Effector CD8-positive, alpha-beta T cell (primary cell): ENCODE measurements at places on chromosomes 4 and X.

GRCh38 chrX:24241822-24242648 lies 71.8 kb downstream of the SUPT20HL2 start:
- peak; percentile 0 for DNase-seq

DNA sequence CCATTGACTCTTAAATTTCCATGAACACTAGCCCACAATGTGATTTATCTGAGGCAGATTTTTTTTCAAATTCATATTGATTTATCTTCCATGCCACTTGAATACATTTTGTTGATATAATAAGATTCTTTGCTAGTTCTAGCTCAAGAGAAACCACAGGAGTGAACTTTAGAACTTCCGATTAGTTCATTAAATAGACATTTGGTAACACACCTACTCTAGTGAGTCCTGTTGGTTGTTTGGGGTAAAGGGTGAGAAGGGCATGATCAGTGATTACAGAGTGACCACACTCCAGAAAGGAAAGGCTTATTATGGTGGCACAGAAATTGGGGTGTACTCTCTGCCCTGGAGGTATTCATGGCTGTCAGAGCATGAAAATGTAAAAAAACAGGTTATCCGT lies 120.4 kb downstream of the CDKL5 start:
- no peak for DNase-seq

DNA sequence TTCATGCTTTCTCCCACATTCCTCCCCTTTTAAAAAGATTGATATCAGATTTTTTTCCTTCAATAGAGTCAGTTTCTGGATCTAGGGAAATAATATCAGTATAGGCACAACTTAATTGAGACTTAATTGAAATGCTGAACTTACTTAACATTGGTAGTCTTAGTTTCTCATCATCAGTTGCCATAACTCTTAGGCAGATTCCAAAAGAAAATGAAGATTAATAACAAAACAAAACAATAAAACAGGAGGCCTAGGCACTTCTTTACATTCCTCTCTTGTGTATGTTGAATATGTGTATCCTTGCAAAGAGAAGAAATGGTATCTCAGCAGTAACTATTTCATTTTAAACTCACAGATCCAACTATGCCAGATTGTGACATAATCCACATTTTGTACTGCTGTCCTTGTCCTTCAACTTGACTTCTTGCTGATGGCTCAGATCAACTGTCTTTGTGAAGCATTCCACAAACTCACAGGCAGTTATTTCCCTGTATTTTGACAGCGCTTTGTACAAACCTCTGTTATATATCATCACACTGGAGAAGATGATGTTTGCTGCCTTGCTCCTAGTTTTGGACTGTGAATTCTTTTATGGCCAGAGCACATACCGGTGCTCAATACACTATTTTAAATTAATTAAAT lies 9.1 kb upstream of the SLC9B2 start:
- no peak for DNase-seq

DNA sequence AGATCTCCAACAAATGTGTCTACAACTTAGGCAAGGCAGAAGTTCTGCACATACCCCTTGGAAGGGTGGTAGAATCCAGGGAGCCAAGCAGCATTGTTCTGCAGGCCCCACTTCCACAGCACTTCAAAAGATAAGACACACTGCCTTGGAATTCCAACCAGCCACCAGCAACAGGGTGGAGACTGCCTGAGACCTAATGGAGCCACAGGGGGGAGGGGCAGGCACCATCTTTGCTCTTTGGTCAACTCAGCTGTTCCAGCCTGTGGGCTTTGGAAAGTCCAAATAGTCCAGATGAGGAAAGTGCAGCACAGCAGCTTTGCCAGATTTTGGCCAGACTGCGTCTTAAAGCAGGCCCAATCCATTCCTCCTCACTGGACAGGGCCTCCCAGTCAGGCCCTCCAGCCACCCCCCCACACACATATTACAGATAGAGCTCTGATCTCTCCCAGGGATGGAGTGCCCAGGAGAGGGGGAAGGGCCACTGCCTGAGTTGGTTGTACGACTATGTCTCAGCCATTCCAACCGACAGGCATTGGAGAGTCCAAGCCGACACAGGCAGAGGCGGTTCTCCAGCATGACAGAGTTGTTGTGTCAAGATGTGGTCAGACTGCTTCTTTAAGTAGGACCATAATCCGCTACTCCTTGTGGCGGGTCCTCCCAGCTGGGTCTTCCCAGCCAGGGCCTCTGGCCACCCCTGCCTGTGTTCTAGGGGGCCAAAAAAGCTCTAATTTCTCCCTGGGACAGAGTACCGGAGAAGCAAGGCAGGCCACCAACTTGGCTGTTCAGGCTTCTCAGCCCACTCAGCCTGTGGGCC lies 42.5 kb upstream of the ANTXR2 start:
- no peak for DNase-seq

DNA sequence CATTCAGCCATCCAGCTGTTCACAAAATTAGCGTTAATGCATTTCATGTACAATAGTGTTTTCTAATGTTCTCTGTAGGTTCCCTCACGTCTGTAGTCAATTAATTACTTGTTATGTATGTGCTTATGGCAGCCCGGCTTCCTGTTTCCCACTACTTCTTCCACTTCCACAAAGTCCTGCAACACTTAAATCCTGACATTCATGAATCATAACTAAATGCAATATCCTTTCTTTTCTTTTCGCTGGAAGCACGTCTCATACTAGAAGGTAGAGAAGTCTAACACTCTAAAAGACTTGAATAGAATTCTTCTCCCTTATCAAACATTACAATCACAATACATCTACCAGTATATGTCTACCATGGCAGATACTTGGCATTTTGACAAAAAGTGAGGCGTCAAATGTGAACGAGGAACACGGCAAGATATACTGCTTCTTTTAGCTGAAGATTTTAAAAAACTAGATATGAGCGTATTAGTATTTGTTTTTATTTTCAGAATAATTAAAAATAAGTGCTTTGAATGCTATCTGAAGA lies 239.0 kb upstream of the DIAPH2 start:
- no peak for DNase-seq

DNA sequence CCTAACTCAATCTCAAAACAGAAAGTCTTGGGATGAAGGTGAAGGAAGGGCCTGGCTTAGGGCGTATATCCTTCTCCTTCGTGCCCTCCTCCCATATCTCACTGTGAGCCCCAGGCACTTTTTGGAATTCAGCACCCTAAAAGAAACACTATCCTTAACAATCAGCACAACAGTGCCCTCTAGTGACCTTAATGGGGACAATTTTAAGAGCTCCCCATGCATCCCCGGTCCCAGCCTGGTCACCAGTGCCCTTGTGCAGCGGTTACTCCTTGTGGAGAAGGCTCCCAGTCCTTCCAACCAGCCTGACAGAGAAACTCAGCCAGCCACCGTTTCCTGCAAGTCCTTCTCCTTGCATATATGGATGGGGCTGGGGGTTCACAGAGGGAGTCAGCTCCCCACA lies 4.2 kb downstream of the PAK3 start:
- no peak for DNase-seq

GRCh38 chr4:8582436-8582835 lies 2.2 kb downstream of the GPR78 start:
- DNase-seq, result no peak

DNA sequence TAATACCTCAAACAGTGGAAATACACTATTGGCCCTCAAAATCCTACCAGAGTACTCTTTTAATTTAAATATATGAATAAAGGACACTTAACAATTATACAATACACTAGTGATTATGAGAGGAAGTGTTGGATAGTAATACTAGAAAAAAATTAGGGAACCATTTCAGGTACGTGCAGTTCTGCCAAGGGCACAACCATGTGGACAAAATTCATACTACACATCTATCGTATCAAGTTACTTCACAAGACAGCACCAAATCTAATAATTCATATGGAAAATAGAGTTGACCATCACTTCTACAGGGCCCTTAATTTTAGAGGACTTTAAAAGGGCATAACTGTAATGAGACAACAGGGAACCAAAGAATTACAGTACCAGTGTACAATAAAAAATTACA lies 69.2 kb upstream of the ZCCHC13 start:
- DNase-seq, result no peak

GRCh38 chr4:80614319-80614718 lies 278.8 kb downstream of the CFAP299 start:
- DNase-seq, result no peak

GRCh38 chr4:41912546-41912945 lies 22.7 kb upstream of the TMEM33 start:
- no peak for DNase-seq

- no peak for DNase-seq
These were observed 10.6 kb upstream of the H2AZ1 start for GRCh38 chr4:99960648-99961047.

GRCh38 chrX:37553476-37553875 lies 18.0 kb upstream of the LANCL3 start:
- DNase-seq, result no peak

GRCh38 chr4:183443655-183444213 lies 702 bp upstream of the CDKN2AIP start:
- DNase-seq, result peak; percentile 53

DNA sequence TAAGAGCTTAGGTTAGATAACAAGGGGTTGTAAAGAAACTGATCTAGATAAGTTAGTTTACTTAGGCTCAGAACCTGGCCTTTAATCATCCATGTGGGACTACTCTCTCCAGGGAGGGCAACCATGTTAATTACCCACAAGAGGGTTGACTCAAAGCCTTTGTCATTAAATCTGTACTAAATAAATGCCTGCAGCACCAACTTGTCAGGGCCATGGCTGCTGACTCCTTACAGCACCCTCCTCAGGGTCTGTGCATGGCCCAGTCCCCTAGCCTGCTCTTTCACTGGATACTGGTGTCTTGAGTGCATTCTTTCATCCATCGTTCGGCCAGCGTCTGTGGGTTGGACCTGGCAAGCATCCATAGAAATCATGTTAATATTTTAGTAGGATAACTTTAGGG lies 34.7 kb downstream of the CASP3 start:
- no peak for DNase-seq

DNA sequence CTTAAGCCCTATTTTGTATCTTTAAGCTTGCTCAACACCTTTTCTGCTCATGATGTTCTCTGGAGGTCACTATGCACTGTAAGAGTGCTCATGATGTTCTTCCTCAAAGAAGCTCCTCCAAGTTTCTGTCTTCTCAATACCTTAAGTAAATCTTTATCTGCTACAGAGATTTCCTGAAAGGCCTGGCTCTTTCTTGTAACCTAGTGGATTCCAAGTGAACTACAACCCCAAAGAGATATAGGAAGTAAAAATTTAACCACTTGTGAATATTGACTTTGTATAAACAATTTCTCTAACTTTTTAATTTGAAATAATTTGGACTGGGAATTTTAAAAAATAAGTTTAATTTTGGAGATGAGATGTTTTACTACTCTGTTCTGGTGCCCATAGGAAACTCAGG lies 39.3 kb upstream of the XK start:
- no peak for DNase-seq

DNA sequence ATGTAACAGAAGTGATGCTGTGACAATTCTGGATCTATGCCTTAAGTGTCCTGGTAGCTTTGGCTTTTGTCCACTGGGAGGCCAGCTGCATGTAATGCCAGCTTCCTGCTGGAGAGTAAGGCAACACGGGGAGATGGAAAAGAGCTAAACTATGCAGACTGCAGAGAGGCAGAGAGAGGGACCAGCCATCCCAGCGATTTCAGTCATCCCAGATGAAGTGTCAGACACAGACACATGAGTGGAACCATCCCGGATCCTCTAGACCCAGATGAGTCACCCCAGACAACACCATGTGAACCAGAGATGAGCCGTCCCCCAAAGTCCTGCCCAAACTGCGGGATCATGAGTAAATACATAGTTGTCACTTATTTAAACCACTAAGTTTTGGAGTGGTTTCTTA lies 14.6 kb downstream of the SRPX start:
- DNase-seq, result no peak

- DNase-seq, result no peak
These were observed 2.2 kb downstream of the MAGIX start for GRCh38 chrX:49164589-49165360.

DNA sequence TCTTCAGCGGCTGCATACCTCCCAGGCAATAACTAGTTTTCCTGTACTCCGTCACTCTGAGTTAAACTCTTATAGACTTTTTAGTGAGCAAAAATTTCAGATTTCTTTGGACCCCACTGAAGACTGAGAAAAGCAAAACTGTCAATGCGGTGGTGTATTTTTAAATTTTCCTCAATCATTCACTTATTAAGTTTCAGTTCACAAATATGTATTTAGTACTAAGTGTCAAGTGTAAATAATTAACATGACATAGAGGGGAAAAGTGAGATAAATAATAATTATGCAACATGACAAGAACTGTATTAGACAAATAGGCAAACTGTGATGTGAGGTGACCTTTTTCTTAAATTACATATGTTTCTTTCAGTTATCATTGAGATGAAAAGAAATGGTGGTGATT lies 124.4 kb downstream of the NAF1 start:
- no peak for DNase-seq

GRCh38 chrX:13029887-13030771 lies 14.3 kb downstream of the FAM9C start:
- DNase-seq, result no peak

- DNase-seq, result no peak
These were observed 825.6 kb downstream of the PCDH7 start for GRCh38 chr4:31545755-31546154.

DNA sequence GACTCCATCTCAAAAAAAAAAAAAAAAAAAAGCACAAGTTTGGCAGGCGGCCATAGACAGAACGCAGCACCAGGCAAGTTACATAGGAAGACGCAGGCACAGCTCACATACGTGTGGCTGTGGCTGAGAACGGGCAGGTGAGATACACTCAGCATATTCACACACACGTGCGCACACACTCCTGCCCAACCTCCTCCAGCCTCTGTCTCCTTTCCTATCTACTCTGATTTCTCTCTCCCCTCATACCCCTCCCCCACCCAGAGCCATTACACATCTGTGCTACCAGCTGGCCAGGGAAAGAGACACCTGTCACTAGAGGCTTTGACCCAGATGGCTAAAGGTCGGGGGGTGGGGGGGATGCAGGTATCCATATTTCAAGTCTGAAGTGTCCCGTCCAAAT lies 2.2 kb upstream of the SLC38A5 start:
- DNase-seq, result no peak

DNA sequence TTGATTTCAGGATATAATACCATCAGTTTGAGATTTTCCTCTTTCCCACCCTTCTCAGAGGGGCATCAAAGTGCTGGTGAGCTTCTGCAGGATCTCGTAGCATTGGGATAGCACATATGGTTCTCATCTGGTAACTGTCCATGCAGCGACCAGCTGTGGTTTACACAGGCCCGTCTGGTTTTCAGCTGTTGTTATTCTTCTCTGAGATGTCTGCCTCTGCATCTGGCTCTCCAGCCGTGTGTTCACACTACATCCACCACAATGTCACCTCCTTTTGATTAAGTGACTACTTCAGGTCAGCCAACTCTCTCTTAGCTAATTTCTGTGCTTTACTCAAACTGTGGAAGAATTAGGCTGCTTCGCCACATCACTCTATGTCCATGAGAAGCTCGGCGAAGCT lies 676.7 kb upstream of the TENM3 start:
- DNase-seq, result no peak

GRCh38 chr4:118957722-118958445 lies 69.2 kb downstream of the SYNPO2 start:
- DNase-seq, result no peak

DNA sequence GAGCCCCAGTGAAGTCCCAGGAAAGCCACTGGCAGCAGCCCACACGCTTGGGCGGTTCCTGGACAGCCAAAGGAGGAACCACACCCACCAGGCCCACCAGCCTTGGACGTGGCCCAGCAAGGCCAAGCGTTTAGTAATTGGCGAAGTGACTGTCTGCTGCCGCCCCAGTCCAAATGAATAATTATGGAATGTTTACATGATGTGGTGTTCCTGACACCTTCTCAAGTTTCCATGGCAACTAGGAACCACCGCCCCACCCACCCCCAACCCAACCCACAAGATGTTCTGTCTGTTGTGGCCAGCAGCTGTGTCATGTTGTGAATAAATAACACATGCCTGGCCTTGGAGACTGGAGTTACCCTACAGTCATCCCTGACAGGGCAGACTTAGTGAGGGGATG lies 22.3 kb downstream of the APLN start:
- no peak for DNase-seq
